ENCODE measurements at places on chromosomes 2 and 18.

- no peak for DNase-seq
Observed at GRCh38 chr18:23805898-23806297, 116.6 kb downstream of the LAMA3 start.

- peak; percentile 10 for DNase-seq
Observed at GRCh38 chr2:241217320-241218031, 29.0 kb downstream of the ANO7 start.

DNA sequence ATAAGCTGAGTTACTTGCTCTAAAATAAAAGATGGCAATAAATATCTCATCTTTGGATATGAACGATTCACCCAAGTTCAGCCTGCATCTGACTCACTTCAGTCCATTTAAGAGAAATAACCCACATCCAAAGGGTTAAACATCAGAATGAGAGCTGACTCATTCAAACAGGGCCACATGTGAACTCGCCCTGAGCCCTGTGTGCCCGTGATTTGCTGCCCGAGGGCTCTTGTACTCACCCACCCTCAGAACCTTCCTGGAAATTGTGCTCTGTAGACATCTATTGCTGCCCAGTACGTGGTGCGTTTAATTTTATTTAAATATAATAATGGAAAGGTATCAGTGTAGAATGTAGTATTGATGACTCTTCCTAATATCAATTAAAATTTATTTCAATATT lies 66.9 kb upstream of the RBM44 start:
- DNase-seq, result peak; percentile 14

- peak; percentile 61 for DNase-seq
Observed at GRCh38 chr2:230643576-230644291, 68.9 kb upstream of the CAB39 start.

DNA sequence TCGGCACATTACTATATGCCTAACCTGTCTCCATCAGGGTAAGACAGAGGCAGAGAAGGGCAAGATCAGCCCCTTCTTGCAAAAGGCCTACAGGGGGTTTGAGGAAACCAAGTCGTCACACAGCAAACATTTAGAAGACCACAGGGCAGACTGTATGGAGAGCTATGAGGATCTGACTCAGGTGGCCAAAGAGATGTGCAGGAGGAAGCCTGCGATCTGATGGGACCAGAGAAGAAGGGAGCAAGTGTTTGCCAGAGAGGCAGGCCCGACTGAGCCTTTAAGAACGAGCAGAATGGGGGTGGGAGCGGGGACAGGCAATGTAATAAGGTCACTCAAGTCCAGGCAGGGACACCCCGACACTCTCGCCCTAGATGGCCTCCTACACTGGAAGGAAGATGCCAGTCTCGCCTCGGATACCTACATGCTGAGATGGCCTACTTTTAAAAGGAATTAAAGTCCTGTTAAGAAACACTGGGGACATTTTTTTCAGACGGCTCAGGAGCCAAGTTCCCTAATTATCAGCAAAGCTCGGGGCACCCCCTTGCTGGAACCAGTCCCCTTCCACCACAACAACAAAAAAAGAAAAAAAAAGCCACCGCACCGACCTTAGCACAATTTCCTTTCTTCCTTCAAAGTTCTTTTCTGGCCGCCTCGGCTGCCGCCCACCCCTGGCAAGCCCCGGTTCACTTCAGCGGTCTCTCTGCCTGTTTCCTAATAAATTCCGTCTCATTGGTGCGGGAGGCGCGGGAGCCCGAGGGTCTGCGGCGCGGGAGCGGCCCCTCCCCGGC lies 1.5 kb downstream of the SFXN5 start:
- no peak for DNase-seq

DNA sequence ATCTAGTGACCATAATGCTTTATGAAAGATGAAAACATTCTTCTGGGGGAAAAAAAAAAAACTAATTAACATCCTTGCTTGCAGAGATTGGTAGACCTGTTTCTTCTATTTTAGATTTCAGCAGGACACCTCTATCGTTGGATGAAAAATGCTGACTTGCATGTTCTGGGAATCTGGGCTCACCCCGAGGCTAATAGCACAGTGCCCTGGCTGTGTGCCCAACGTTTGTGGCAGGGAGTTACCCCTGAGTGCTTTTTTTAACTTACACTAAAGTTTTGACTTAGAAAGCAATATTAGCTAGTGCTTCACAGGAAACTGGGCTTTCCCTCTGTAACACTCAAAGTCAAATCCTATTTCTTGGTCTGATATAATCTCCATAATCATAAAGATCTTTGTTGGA lies 233.2 kb downstream of the SLC8A1 start:
- no peak for DNase-seq

DNA sequence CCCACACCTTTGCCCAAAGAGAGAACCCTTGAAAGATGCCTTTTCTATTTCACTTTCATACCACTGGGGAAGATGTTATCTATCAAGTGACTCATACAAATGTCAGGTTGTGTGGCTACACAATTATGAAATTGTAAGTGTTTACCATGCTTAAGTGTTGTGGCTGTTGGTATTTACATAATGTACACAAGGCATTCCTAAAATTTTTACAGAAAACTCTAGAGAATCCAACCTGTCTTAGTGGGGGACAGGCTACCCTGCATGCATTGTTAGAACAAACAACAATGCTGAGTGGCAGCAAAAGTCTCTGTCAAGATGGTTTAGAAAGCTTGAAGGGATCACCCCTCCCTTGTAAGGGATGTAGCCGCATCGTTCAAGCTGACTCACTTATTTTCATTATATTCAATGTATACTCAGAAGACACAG lies 5.5 kb upstream of the MGAT4A start:
- peak; percentile 23 for DNase-seq

- DNase-seq, result no peak
Observed at GRCh38 chr2:224174990-224175389, 135.9 kb upstream of the SERPINE2 start.

- no peak for DNase-seq
Observed at GRCh38 chr2:211756266-211756665, 782.3 kb downstream of the ERBB4 start.

- no peak for DNase-seq
Observed at GRCh38 chr2:152243761-152244640, 68.4 kb upstream of the STAM2 start.

GRCh38 chr18:36735130-36735529 lies 93.7 kb downstream of the TPGS2 start:
- no peak for DNase-seq

DNA sequence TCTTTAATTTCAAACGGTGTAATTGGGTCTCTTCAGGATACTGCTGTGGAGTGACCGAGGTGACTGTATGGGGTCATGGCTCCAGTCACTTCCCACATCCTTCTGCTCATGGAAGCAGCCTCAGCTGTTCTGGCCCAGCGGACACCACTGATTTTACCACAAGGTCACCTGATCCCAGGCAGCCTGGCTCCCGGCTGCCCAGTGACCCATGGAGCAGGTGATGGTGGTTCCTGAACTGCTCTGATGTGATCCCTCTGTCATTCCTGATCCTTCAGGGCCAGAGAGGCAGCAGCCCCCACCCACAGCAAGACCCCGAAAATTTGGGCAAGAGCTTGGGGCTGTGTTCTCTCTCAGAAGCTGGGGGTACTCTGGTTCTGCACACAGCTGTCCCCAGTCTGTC lies 35.5 kb upstream of the HS6ST1 start:
- DNase-seq, result no peak

DNA sequence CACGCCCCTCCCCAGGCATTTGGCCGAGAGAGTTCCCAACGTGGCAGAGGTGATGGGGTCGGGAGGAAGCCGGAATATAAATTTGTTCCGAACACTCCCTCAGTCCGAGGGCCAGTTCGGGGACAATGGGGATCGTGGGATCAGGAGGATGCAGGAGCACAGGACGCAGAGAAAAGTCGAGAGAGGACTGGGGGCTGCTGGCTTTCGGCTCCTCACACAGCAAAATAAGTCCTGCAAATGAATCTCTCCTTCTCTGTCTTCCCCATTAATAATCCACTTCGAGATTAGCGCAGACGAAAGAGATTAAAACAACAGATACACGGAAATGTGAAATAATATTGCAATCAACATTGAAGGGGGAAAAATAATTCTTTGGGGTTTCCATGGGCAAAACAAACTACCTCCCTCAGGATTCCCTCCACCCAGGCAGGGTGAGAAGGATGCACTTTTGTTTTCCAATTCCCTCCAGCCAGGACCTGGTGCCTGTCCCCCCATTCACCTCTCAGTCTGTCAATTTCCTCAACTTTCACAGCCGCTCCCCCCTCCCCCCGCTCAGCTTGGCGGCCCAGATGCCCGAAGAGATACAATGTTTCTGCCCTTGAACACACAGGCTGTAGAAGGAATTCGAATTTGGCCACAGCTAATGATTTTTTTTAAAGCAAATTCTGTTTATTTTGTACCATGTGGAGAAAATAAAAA lies 3.1 kb upstream of the ZEB2 start:
- no peak for DNase-seq

GRCh38 chr2:168992026-168992425 lies 39.1 kb downstream of the ABCB11 start:
- DNase-seq, result no peak

GRCh38 chr18:9101730-9102507 lies 580 bp upstream of the NDUFV2 start:
- no peak for DNase-seq

GRCh38 chr2:164948540-164948939 lies 6.8 kb downstream of the SLC38A11 start:
- DNase-seq, result no peak

DNA sequence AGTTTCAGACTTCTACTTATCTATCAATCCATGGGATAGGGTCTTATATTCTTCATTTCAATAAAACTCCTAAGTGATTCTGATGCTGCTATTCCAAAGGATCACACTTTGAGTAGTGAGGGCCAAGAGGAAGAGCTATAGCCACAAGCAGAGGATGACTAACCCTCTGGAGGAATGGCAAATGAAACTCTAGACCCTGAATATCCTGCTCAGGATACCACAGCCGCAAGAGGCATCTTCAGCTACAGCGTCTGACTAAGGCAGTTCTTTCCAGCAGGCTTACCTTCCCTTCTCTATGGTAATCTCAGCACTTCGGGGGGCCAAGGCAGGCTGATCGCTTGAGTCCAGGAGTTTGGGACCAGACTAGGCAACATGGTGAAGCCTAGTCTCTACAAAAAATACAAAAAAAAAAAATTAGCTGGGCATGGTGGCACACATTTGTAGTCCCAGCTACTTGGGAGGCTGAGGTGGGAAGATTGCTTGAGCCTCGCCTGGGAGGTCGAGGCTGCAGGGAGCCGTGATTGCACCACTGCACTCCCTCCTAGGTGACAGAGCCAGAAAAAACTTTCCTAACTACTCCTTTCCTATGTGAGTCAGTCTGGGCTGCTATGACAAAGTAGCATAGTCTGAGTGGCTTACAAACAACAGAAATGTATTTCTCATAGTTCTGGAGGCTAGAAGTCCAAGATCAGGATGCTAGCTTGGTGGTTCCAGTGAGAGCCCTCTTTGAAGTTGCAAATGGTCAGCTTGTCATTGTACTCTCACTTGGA lies 371.9 kb downstream of the IRS1 start:
- no peak for DNase-seq

DNA sequence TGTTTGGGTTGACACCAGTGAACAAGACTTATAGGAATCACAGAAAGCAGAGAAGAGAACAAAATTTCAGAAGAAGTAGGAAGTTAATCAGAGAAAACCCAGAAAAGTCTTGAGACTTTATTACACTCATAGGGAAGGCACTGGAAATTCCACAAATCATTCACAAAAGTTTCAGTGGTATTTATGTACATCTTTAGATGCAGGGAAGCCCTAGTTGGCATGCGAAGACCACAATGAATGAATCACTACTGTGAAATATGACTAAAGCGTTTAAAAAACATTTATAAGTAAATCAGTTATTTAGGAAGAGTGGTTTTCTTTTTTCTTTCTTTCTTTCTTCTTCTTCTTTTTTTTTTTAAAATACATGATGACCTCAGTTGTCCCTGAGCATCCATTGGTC lies 105.1 kb downstream of the NUP35 start:
- DNase-seq, result no peak

GRCh38 chr18:58429442-58429841 lies 199.4 kb downstream of the ALPK2 start:
- DNase-seq, result no peak

- DNase-seq, result no peak
Observed at GRCh38 chr2:172629586-172629985, 73.7 kb downstream of the PDK1 start.

DNA sequence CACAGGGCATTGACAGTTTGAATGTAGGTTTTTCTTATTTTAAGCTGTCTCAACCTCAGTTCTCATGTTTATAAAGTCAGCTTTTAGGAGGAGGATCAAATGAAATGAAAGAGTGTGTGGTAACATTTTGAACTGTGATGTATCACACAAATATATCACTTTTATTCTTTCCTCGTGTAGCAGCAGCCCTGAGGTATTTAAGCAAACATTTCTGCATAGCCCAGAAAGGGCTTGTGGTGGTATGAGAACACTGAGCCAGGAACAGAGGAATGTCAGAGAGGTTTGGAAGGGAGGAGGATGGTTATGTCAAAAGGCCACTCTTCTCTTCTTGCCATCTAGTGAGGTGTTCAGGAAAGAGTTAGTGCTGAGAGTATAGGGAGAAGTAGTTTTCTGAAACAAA lies 150.2 kb downstream of the PARD3B start:
- no peak for DNase-seq

GRCh38 chr2:1077911-1078310 lies 127.3 kb downstream of the SNTG2 start:
- no peak for DNase-seq

- DNase-seq, result no peak
Observed at GRCh38 chr2:46461709-46462171, 17.6 kb upstream of the TMEM247 start.

DNA sequence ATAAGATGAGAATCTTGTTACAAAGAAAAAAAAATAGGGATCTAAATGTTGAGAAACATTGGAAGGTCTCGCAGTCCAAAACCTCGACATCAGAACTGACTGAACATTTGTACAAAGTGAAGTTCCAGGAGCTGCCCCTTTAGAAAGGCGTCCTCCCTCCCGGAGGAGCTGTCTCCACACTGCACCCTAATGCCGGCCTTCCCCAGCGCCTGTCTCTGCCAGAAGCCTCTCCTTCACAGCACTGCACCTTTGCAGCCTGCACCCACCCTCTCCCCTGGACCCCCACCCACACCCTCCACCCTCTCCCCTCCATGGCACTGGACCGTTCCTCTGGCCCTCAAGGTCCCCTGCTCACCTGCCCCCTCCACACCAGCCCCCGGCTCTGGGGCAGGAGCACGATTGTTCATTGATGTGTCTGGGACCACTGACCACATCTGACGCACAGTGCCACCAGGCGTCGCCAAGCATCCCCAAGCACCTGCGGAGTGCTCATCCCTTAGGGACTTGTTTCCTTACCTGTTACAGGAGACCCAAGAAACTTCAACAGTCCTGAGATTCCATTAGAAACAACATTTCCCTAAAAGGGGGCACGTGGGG lies 90.3 kb upstream of the SNTG2 start:
- DNase-seq, result no peak

DNA sequence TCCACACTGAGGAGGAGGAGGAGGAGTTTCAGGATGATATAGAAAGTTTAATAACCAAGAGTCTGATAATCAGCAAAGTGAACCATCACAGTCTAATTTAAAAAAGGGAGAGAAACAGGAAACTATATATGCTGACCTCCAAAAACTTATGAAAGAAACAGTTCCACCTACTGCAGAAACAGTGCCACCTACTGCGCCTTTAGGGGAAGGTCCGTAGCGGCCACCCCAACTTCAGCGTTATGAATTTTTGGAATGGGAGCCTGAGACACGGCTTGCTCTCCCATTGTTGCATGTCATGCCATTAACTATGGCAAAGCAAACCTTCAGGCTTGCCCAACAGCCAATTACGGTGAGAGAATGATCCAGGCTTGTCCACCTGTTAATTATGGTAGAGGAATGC lies 1719.2 kb upstream of the LRRTM1 start:
- DNase-seq, result no peak

- DNase-seq, result no peak
Observed at GRCh38 chr2:94984964-94985575, 40.4 kb upstream of the MAL start.

Measured in activated CD4-positive, alpha-beta T cell treated with anti-CD3 and anti-CD28 coated beads, Interleukin-2, amount 50 U/mL, for 24 hours (primary cell).